IPS DF 19.7 (cell line): ENCODE measurements at places on chromosomes 1 and 21.
A peak's percentile ranks its signal among the peaks of the same experiment; 100 is the strongest.

DNA sequence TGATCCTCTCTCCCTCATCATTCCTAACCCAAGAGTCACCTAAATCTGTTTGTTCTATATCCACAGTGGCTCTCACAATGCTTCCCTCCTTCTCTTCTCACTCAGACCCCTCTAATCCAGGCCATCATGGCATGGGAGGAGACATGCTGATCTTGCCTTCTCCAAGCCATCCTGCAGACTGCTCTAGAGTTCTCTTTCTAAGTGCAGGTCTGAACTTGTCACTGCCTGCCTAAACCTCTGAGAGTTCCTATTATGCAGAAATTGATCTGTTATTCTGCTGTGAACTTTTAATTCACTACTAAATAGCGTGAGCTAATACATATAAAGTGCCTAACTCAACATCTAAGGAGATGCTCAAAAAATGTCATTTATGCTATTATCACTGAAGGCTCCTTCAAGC lies 26.8 kb downstream of the LAMC2 start:
- DNase-seq, result no peak

- DNase-seq, result no peak
Observed at GRCh38 chr1:6827630-6828165, 42.4 kb downstream of the CAMTA1 start.

GRCh38 chr1:214920337-214920736 lies 162.2 kb upstream of the KCNK2 start:
- DNase-seq, result no peak

DNA sequence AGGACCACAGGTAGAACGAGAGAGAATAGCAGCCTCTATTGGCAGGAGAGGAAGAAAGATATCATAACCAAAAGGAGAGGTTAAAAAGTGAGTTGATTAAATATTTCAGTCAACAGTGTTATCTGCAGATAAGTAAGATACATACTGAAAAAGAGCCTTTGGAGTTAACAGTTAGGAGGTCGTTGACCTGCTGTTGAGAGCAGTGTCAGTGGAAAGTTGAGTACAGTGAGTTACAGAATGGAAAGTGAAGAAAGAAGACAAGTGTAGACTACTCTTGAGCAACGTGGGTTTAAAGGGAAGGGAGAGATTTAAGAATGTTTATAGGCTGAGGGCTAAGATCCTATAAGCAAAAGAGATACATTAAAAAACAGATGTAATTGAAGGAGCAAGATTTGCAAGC lies 30.2 kb downstream of the GNAT2 start:
- DNase-seq, result no peak

GRCh38 chr1:182910143-182910542 lies 42.8 kb downstream of the SHCBP1L start:
- DNase-seq, result peak; percentile 17

GRCh38 chr1:98410082-98410481 lies 251.4 kb upstream of the SNX7 start:
- DNase-seq, result no peak

GRCh38 chr1:40998668-40999067 lies 19.2 kb downstream of the CTPS1 start:
- no peak for DNase-seq

DNA sequence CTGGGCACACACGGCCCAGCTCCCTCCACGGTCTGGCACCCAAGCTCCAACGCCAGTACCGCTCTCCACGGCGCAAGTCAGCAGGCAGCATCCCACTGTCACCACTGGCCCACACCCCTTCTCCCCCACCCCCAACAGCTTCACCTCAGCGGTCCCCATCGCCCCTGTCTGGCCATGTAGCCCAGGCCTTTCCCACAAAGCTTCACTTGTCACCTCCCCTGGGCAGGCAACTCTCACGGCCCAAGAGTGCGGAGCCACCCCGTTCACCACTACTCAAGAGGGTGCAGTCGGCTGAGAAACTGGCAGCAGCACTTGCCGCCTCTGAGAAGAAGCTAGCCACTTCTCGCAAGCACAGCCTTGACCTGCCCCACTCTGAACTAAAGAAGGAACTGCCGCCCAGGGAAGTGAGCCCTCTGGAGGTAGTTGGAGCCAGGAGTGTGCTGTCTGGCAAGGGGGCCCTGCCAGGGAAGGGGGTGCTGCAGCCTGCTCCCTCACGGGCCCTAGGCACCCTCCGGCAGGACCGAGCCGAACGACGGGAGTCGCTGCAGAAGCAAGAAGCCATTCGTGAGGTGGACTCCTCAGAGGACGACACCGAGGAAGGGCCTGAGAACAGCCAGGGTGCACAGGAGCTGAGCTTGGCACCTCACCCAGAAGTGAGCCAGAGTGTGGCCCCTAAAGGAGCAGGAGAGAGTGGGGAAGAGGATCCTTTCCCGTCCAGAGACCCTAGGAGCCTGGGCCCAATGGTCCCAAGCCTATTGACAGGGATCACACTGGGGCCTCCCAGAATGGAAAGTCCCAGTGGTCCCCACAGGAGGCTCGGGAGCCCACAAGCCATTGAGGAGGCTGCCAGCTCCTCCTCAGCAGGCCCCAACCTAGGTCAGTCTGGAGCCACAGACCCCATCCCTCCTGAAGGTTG lies 97.6 kb downstream of the PIK3R3 start:
- no peak for DNase-seq

DNA sequence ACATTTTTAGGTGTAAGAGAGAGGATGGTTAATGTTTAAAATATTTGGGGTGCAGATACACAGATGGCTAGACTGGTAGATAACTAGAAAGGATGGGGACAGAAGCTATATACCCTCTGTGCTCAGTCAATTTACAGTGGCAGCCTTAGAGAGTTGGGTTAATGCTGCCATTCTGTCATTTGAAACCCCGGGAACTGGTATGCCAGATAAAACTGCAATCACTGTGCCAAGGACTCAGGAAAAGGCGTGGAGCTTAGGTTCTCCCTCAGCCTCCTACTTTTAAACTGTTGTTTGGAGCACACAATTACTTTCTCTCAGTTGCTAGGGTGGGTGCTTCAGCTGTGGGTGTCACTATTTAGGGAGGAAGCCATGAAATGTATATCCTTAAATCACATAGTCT lies 90.0 kb upstream of the HNRNPU start:
- no peak for DNase-seq

DNA sequence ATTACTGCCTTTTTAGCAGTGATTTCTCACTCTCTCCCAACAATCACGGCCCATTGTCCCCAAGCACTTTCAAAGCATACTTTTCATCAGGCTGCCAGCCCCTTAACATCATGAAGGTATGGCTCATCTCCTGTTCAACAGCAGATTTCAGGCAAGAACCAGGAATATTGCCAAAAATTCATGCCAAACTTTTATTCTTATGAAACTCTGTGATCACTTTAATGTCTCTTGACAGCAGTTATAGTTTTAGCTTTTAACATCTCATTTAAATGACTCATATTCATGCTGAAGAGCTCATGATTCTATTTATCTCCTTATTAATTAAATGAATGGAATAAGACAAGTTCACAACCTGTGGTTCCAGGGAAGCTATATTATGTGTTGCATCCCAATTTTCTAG lies 235.1 kb downstream of the GRIK1 start:
- DNase-seq, result no peak

GRCh38 chr1:97412166-97412565 lies 508.7 kb downstream of the DPYD start:
- DNase-seq, result no peak

- no peak for DNase-seq
Observed at GRCh38 chr1:165900576-165901380, 73.4 kb downstream of the UCK2 start.

- no peak for DNase-seq
Observed at GRCh38 chr1:151817353-151817730, 12.1 kb upstream of the LINGO4 start.

GRCh38 chr1:184640505-184640904 lies 114.2 kb downstream of the EDEM3 start:
- no peak for DNase-seq

DNA sequence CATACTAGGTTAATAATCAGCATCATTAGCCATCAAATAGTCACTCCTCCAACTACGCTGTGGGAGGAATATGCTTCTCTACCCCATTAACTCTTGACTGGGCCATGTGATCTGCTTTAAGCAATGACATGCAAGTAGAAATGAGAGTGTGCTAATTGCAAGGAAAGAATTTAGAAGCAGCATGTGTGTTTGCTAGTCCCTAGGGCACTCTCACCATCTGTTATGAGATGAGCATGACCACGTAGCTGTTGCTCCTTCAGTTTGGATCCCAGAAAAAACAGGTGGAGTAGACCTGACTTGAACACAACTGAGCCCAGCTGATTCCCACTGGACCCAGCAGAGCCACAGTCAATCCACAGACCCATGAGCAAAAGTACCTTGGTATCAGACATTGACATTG lies 19.7 kb upstream of the RGS7 start:
- no peak for DNase-seq

- DNase-seq, result no peak
Observed at GRCh38 chr1:64358692-64359091, 111.2 kb upstream of the CACHD1 start.

GRCh38 chr21:31366825-31367224 lies 22.8 kb upstream of the TIAM1 start:
- DNase-seq, result no peak

DNA sequence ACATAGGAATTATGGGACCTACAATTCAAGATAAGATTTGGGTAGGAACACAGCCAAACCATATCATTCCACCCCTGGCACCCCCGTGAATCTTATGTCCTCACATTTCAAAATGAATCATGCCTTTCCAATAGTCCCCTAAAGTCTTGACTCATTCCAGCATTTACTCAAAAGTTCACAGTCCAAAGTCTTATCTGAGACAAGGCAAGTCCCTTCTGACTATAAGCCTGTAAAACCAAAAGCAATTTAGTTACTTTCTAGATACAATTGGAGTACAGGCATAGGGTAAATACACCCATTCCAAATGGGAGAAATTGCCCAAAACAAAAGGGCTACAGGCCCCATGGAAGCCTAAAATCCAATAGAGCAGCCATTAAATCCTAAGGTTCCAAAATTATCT lies 138.9 kb downstream of the PLPPR5 start:
- DNase-seq, result no peak
